ENCODE measurements at places on chromosomes 13 and 19. TPM values are rescaled to one million over a fixed set of nuclear protein-coding genes. Genes with fewer than 3 reads are reported as not detected.

NTF4 gene
- not detected for total RNA-seq

DNA sequence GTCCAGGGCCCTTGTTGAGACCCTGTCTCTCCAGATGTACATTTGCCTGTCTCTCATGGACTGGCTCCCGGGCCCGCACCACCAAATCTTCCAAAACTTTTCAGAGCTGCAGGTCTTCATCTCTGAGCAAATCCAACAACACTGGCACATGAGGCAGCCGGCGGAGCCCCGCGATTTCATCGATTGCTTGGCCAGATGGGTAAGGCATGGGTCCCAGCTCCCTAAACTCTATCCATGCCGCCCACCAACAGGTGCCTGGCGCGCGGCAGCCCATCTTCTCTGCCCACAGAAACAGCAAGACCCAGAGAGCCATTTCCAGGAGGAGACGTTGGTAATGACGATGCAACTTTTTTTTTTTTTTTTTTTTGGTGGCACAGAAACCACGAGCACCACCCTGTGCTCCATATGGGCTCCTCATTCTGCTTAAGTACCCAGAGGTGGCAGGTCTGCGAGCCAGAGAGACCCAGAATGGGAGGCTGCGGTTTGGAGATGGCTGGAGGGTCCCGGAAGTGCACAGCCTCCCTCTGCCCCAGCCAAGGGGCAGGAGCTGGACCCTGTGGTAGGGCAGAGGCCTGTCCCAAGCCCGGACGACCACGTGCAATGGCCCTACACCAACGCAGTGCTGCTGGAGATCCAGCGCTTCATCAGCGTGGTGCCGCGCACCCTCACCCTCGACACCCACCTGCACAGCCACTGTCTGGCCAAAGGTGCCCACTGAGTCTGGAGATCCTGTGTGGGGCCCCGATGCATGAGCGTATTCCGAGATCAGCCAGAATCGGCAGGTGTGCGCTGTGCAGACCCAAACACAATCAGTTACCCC is 22.6 kb downstream of the CYP2F1 start:
- H3K27me3 ChIP-seq = peaks cover 31% of the 10 kb centered on the region
- no peak for DNase-seq
- H3K27ac ChIP-seq = no peak overlapping the region
- peaks cover 11% of the 10 kb centered on the region for H3K4me1 ChIP-seq
- no peak overlapping the region for H3K4me3 ChIP-seq
- no peaks in the 10 kb centered on the region for H3K36me3 ChIP-seq

- H3K4me1 ChIP-seq = peaks cover 8% of the 10 kb centered on the region
- peaks cover 10% of the 10 kb centered on the region for H3K27me3 ChIP-seq
Measured at GRCh38 chr13:22915442-22916082, 265.2 kb upstream of the SGCG start.

IL11 gene
- not detected for total RNA-seq

- no peak for DNase-seq
- peak overlapping the region; percentile 77 for H3K4me3 ChIP-seq
- no peaks in the 10 kb centered on the region for H3K36me3 ChIP-seq
- H3K4me1 ChIP-seq = peaks cover 36% of the 10 kb centered on the region
Measured at GRCh38 chr13:100088273-100088643, 635 bp upstream of the PCCA start.

GRCh38 chr19:28349604-28350003 is 863.3 kb downstream of the UQCRFS1 start:
- no peaks in the 10 kb centered on the region for H3K4me1 ChIP-seq
- H3K27me3 ChIP-seq = no peaks in the 10 kb centered on the region
- no peak overlapping the region for H3K4me3 ChIP-seq
- no peaks in the 10 kb centered on the region for H3K36me3 ChIP-seq
- no peak for DNase-seq

CBY2 gene
- 0.61 TPM for total RNA-seq

DNA sequence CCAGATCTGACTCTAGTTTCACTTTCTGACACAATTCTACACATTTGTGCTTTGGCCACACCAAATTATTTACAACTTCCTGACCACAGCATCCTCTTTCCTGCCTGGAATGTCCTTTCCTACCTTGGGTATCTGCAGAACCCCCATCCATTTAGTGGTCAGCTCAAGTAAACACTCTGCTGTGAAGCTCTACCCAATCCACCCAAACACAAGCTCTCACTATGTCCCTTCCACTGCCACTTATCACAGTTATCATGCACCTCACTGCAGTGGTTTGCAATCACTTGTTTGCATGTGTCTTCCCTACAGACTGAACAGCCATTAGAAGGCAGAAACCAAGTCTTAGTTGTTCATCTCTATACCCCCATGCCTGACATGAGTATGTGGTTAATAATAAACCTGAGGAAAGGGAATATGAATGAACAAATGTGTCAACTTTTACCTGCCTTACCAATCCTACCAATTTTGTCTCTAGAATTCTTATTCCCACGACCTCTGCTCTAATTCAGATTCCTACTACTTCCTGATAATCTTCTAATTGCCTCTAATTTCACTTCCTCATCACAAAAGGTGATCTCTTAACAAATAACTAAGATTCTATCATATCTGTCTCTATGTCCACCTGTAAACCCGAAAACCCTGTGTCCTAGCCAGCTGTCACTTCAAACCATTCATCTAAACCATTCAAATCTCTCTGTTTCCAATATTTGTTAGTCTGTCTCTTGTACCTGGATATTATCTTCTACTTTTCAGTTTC is 25.1 kb downstream of the LNX2 start:
- DNase-seq = no peak
- no peaks in the 10 kb centered on the region for H3K36me3 ChIP-seq
- H3K4me1 ChIP-seq = peaks cover 17% of the 10 kb centered on the region
- no peaks in the 10 kb centered on the region for H3K27me3 ChIP-seq
- no peak overlapping the region for H3K4me3 ChIP-seq

RCBTB1 gene
- total RNA-seq = 28.1 TPM

- H3K27ac ChIP-seq = no peak overlapping the region
- H3K4me3 ChIP-seq = no peak overlapping the region
- no peak for DNase-seq
- peaks cover 71% of the 10 kb centered on the region for H3K36me3 ChIP-seq
Measured at GRCh38 chr19:1953037-1953436, 12.1 kb downstream of the CSNK1G2 start.

- H3K36me3 ChIP-seq = no peaks in the 10 kb centered on the region
- H3K27me3 ChIP-seq = no peaks in the 10 kb centered on the region
- H3K27ac ChIP-seq = no peak overlapping the region
Measured at GRCh38 chr13:77523386-77523785, 12.1 kb upstream of the SCEL start.

- peaks cover 4% of the 10 kb centered on the region for H3K36me3 ChIP-seq
- H3K4me3 ChIP-seq = no peak overlapping the region
- H3K27me3 ChIP-seq = no peaks in the 10 kb centered on the region
- peak overlapping the region; percentile 1 for H3K27ac ChIP-seq
Measured at GRCh38 chr13:97302611-97303010, 80.5 kb downstream of the MBNL2 start.

- no peak overlapping the region for H3K27ac ChIP-seq
- H3K36me3 ChIP-seq = no peaks in the 10 kb centered on the region
- peaks cover 35% of the 10 kb centered on the region for H3K4me1 ChIP-seq
- no peak for DNase-seq
- no peak overlapping the region for H3K4me3 ChIP-seq
- peaks cover 16% of the 10 kb centered on the region for H3K27me3 ChIP-seq
Measured at GRCh38 chr13:99955107-99955746, 16.3 kb downstream of the ZIC5 start.

- no peak overlapping the region for H3K4me3 ChIP-seq
- no peaks in the 10 kb centered on the region for H3K36me3 ChIP-seq
- H3K27me3 ChIP-seq = peaks cover 6% of the 10 kb centered on the region
- no peak overlapping the region for H3K27ac ChIP-seq
- H3K4me1 ChIP-seq = no peaks in the 10 kb centered on the region
Measured at GRCh38 chr19:30144242-30144758, 202.3 kb downstream of the URI1 start.

GRCh38 chr13:58960888-58961287 is 1202.8 kb downstream of the DIAPH3 start:
- no peak for DNase-seq
- no peaks in the 10 kb centered on the region for H3K27me3 ChIP-seq
- H3K36me3 ChIP-seq = no peaks in the 10 kb centered on the region
- no peak overlapping the region for H3K27ac ChIP-seq

DNA sequence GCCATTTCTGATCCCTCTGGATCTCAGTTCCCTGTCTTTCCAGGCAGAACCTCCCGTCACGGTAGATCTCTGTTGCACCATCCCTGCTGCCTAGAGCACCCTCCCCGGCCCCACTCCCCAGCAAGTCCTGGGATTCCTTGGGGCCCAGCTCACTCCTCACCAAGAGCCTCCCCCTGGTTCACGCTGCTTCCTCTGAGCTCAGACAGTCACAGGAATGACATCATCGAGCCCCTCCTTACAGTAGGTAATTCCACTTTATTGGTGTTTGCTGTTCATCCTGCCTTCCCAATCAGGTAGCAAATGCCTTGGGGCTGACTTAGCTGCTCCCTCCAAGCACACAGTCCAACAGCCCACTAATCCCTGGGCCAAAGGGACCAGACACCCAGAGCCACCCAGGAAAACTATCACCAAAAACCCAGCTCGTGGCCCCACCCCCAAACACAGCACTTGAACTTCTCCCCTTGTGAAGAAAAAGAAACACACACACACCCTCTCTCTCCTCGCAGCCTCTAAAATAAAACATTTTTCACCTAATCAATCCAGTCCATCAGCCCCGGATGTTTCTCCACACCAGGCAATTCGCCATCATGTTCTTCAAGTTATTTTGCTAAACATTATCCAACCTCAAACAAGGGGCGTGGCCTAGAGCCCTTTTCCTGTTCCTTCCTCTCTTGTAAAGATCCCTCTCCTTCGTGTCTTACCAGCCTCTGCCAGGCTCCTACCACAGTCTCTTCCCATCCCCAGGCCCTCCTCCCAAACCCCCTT is 2.5 kb downstream of the NAPA start:
- H3K4me3 ChIP-seq = no peak overlapping the region
- no peak for DNase-seq
- H3K4me1 ChIP-seq = peaks cover 80% of the 10 kb centered on the region
- H3K27ac ChIP-seq = peak overlapping the region; percentile 93

GRCh38 chr13:103308667-103309066 is 242.4 kb upstream of the SLC10A2 start:
- H3K27ac ChIP-seq = no peak overlapping the region
- H3K27me3 ChIP-seq = no peaks in the 10 kb centered on the region
- H3K4me3 ChIP-seq = no peak overlapping the region
- DNase-seq = no peak
- H3K4me1 ChIP-seq = no peaks in the 10 kb centered on the region
- no peaks in the 10 kb centered on the region for H3K36me3 ChIP-seq

- no peaks in the 10 kb centered on the region for H3K27me3 ChIP-seq
- H3K4me1 ChIP-seq = peaks cover 2% of the 10 kb centered on the region
- no peak overlapping the region for H3K4me3 ChIP-seq
- peaks cover 20% of the 10 kb centered on the region for H3K36me3 ChIP-seq
- DNase-seq = peak; percentile 87
- no peak overlapping the region for H3K27ac ChIP-seq
Measured at GRCh38 chr19:48999481-49000325, 6.0 kb downstream of the RUVBL2 start.

Measured in spleen (tissue), 13 donors.